ENCODE measurements at places on chromosomes 5 and 9.

GRCh38 chr5:131992370-131992769 is 19.1 kb downstream of the ACSL6 start:
- DNase-seq = no peak

DNA sequence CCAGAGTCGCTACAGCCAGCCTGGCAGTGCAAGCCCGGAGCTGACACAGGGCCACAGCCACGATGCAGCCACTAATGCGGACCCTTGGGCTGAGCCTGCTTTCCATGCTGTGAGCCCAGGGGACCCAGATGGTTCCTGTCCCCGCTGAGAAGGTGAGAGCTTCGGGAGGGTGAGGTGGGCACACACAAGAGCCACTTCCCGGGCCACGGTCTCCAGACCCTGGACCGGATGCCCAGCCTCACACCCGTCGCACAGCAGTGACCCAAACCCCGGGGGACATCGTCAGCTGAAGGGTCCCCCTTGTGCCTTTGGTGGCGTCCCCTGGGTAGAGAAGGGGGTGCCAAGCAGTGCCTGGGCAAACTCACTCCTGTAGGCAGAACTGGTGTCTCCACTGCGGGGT is 13.4 kb downstream of the PAEP start:
- no peak for DNase-seq

DNA sequence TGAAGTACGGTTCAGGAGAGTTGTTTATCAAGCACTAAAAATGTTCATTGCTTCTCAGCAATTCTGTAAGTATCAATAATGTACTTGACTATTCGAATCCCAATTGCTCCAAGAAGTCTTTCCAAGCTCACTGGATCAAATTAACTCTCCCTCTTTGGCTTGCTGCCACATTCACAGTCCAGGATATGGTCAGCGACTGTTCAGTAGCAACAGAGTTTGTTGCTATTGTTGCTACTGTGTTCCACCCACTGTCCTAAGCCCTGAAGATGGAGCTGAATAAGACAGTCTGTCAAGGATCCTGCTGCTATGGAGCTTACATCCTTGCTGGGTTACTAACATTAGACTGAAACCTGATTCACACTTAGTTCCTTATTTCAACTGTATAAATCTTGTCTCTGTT is 110.8 kb downstream of the FGF10 start:
- DNase-seq = no peak

GRCh38 chr5:99765011-99765410 is 770.2 kb upstream of the FAM174A start:
- no peak for DNase-seq

DNA sequence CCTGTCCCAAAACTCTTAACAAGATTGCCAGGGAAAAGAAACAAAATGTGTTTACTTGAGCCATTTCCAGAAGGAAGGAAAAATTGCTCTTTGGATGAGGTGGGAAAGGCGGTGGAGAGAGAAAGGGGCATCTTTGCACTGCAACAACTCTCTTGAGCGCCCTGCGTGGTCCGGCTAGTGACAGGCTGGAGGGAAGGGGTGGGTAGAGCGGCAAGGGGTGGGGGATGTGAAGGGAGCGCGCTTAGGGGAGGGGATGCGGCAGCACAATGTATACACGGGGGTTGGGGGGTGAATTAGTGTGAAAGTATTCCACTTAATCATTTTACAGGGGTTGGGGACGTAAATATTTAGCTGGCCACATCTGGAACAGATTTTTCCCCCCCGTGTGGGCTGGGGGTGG is 1.3 kb downstream of the FGF10 start:
- DNase-seq = no peak

DNA sequence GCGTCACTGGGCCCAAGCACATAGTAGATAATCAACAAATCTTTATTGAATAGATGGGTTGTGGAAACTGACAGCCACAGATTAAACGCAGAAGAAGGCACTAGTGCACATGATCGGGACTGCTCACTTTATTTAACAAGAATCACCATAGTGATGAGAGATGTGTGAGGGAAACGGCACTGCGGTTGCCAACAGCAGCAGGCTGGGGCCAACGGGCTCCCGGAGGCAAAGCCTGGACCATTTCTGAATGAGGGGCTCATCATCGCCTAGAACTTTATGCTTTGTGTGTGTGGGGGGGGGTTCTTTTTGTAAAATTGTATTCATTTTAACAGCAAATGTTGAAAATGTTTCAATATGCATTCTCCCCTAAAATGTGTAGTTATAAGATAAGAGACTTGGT is 61.9 kb upstream of the RUFY1 start:
- no peak for DNase-seq

- no peak for DNase-seq
Observed at GRCh38 chr5:132203916-132204315, 23.7 kb downstream of the P4HA2 start.

GRCh38 chr5:89967771-89968444 is 441.6 kb downstream of the CETN3 start:
- no peak for DNase-seq

GRCh38 chr9:127915801-127916719 is 781 bp downstream of the ST6GALNAC4 start:
- no peak for DNase-seq

GRCh38 chr5:168712280-168712924 is 133.2 kb upstream of the PANK3 start:
- no peak for DNase-seq

- DNase-seq = no peak
Observed at GRCh38 chr5:1121044-1121443, 9.2 kb upstream of the SLC12A7 start.

- no peak for DNase-seq
Observed at GRCh38 chr5:8600843-8601242, 731.9 kb downstream of the MTRR start.

GRCh38 chr9:135604437-135605237 is 34.7 kb downstream of the GLT6D1 start:
- no peak for DNase-seq

- no peak for DNase-seq
Observed at GRCh38 chr9:81574405-81574804, 114.9 kb downstream of the TLE1 start.

- DNase-seq = no peak
Observed at GRCh38 chr5:63794296-63794695, 167.9 kb downstream of the HTR1A start.

Data from activated gamma-delta T cell treated with anti-CD3 and anti-CD28 coated beads, Interleukin-2, amount 50 U/mL, for 16 hours (primary cell).